CD4-positive, alpha-beta T cell treated with Interleukin-2 at 100 ng/mL for 4 hours (primary cell): ENCODE measurements at places on chromosomes 7 and 10.

GRCh38 chr10:114565066-114565465 lies 93.0 kb downstream of the ABLIM1 start:
- no peak for DNase-seq

- no peak for DNase-seq
Observed at GRCh38 chr7:141697211-141697871, 4.6 kb downstream of the DENND11 start.

GRCh38 chr7:24052572-24053260 lies 231.3 kb upstream of the NPY start:
- DNase-seq, result peak; percentile 10

- DNase-seq, result no peak
Observed at GRCh38 chr7:142792129-142792528, 21.4 kb downstream of the PRSS2 start.

- no peak for DNase-seq
Observed at GRCh38 chr10:131532745-131533341, 221.3 kb upstream of the TCERG1L start.

DNA sequence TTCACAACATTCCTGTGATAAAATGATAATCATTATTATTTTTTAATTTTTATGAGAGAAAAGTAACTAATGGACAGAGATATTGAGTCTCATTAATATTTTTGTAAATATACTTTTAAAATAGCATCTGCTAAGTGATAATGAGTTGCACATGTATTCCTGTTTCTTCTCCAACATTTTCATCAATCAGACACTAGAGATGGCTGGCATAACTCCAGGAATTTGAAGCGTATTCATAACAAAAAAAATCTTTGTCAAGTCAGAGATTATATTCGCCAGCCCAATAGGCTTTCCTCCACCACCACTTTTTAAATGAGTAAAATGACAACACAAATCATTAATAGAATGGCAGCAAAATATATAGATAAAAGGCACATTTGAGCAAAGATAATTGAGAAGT lies 524.0 kb upstream of the KCND2 start:
- DNase-seq, result no peak

GRCh38 chr7:33107136-33108066 lies 1.8 kb downstream of the RP9 start:
- peak; percentile 72 for DNase-seq

- DNase-seq, result no peak
Observed at GRCh38 chr10:119413471-119414080, 128.9 kb downstream of the RGS10 start.

DNA sequence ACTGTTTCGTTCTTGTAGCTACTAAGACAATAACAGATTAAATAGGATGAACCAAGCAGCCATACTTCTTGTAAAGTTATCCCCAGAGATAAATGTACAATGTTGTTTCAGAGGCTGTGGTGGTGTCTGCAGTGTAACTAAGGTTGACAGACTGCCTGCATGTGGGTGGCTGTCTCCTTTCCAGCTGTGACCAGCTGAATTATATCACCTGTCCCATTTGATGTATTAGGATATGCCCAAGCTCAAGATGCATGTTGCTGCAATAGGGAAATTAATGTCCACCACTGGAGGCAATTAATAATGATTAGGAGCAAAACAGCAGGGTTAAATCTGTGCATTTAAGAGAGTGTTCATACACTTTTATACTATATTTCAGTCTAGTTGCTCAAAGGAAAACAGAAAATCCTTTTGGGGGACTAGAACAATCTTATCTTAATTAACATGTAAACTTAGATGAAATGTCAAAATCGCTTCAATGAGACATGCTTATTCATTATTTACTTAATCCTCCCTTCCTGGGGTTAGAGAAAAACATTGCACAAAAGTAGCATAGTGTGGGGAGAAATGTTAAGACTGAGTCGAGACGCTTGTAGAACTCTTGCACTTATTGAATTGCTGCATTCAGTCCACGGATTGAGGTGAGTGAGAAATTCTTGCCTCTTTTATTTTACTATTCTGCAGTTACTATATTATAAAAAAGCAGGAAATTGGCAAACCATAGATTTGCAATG lies 269.0 kb downstream of the SNX10 start:
- DNase-seq, result no peak

DNA sequence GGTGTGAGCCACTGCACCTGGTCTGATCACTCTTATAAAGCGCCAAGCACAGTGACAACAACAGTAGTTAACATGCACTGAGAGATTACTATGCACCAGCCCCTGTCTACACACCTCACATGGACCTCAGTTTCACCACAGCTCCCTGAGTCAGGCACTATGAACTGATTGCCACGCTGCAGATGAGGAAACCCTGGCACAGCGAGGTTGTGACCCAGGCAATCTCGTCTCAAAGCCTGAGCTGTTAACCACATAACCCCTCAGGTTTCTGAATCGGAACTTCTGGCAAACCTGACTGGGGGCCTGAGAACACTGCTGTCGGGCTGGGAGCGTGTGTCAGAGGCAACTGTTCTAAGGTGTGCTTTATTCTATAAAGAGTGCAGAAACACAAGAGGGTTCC lies 150.8 kb downstream of the RNF216 start:
- DNase-seq, result peak; percentile 63
